Stimulated activated CD4-positive, alpha-beta T cell treated with anti-CD3 and anti-CD28 coated beads, Interleukin-4, amount 100 ng/mL, for 24 hours (primary cell): ENCODE measurements at places on chromosomes 11 and 22.

DNA sequence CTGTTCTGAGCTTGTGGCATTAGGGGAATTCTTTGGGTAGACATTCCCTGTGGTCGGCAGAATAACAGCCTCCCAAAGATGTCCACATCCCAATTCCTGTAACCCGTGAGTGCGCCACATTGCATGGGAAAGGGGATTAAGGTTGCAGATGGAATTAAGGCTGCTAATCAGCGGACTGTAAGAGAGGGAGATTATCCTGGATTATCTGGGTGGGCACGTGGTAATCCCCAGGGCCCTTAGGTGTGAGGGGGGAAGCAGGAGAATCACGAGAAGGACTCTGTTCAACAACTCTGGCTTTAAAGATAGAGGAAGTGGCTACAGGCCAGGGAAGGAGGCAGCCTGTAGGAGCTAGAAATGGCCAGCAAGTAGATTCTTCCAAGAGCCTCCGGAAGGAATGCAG is 16.0 kb downstream of the CACNG2 start:
- no peak for DNase-seq

- DNase-seq, result no peak
Measured at GRCh38 chr11:134541355-134541754, 129.3 kb upstream of the B3GAT1 start.

- no peak for DNase-seq
Measured at GRCh38 chr22:32631507-32632255, 157.1 kb downstream of the FBXO7 start.

DNA sequence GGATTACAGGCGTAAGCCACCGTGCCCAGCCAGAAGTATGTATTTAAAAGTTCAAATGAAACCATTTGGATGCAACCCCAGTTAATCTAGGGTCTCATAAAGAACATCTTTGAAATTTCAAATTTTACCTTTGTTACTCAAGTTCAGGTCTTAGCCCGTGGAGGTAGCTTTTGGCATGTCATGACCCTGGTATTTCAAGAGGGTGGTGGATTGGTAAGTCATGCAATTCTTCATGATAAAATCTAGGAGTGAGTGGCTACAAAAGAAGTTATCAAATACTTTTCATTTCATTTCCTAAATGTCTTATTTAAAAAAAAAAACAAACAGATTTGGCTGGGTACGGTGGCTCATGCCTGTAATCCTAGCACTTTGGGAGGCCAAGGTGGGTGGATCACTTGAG is 80.6 kb downstream of the ABTB2 start:
- DNase-seq, result no peak

- DNase-seq, result no peak
Measured at GRCh38 chr11:7307836-7308235, 56.1 kb downstream of the SYT9 start.

- DNase-seq, result no peak
Measured at GRCh38 chr11:20688761-20689160, 19.4 kb downstream of the NELL1 start.

DNA sequence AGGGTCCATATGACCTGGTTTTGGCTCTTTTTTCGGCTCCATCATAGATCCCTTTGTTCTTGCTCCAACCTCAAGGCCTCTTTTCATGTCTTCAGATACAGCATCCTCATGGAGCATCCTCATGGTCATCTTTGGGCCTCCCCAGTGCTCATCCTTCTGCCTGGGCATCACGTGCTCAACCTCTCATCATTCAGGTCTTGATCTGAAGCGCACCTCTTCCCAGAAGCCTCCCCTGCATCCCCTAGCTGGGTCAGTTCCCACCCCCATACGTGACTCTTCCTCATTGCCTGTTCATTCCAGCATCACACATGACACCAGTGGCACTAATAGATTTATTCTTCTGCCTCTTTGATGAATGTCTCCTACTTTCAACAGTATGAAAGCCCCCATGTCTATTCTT is 192.2 kb downstream of the MIAT start:
- DNase-seq, result no peak

DNA sequence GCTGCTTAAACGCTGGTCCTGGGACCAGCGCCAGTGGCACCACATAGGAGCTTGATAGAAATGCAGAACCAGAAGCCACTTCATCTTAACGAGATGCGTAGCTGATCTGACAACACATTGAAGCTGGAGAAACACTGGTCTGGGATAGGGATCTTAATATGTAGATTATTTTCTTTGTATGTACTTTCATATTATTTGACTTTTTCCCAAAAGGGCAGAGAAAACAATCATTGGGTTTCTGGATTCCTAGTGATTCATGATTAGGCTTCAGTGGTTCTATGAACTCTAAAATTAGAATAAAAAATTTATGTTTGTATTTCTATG is 12.3 kb downstream of the MPEG1 start:
- no peak for DNase-seq

GRCh38 chr11:130772266-130773227 is 143.7 kb downstream of the SNX19 start:
- DNase-seq, result no peak

- DNase-seq, result no peak
Measured at GRCh38 chr22:32352681-32353080, 5.0 kb upstream of the RFPL3 start.

GRCh38 chr11:26557666-26558065 is 14.4 kb downstream of the MUC15 start:
- DNase-seq, result no peak

DNA sequence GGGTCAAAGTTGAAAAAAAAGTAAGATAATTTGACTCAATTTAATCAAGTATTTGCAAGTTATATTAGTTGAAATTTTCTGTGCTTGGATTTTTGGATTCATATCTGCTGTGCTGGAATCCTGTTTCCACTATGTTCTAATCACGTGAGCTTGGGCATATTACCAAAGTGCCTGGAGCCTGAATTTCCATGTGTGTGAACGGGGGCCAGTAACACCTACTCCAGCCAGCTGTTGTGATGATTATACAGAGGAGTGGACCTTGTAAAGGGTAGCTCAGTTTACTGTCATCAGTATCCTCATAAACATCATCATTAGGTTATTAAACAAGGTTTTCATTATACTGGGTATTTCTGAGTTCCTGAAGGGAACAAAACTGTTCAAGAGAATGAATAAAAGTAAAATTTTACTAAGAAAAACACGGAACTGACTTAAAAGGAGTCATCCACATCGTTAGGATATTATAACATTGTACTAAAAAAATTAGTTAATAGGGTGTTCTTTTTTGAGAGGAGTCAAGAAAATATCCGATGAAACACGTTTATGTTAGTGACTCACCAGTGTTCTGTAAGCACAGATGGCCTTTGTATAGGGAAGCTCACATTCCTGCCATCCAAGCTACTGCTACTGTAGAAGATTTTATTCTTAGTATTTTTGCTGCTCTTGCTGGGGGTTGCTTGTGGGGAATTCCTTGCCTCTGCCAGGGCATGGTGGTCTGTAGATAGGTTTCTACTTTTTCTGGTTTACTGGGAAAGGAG is 144.1 kb downstream of the ARHGAP42 start:
- DNase-seq, result no peak

GRCh38 chr11:68796801-68797200 is 44.9 kb downstream of the CPT1A start:
- no peak for DNase-seq

GRCh38 chr11:97739932-97740800 is 1280.6 kb upstream of the CNTN5 start:
- no peak for DNase-seq

- no peak for DNase-seq
Measured at GRCh38 chr11:74019104-74019738, 10.3 kb upstream of the UCP3 start.

- DNase-seq, result no peak
Measured at GRCh38 chr11:69308936-69309615, 15.1 kb downstream of the MYEOV start.

DNA sequence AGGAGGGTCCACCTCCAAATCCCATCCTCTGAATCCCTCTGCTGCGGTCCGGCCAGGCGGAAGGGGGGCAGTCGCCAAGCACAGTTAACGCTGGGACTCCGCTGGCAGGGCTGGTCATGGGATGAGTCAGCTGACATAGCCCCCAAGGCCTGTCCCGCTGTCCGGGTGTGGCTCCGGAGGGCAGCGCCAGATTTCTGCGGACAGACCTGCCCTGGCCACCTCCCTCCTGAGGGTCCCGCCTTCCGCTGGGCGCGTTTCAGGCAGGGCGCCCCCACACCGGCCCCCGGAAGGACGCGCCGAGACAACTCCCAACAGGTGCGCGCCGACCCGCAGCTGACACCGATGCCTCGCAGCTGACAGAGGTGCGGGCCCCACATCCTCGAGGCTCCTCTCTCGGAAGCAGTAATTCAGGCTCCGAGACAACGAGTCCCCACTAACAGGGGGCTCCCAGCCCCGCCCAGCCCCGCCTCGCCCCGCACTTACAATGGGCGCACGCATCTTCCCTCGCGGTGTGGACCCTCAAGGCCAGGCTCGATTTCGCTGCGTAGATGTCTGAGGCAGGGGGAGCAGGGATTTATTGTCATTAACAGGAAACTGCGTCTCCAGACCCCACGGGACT is 607 bp downstream of the PLAAT3 start:
- peak; percentile 16 for DNase-seq

DNA sequence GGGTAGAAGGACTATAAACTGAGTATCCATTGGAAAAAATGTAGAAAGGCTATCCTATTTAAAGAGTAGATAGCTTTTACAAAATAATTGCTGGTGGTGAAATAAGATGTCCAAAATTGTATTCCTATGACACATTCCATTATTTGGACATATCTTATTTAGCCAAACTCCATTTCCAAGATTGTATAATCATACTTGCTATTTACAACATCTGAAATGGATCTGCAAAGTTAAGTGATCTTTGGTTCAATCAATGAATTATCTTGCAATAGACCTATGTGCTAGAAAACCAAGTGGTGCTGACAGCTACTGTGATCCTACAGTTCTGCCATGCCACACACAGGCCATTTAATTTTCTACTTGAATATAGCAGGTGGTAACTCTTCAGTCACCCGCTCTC is 11.0 kb upstream of the BLID start:
- no peak for DNase-seq

- DNase-seq, result no peak
Measured at GRCh38 chr11:102615894-102616432, 9.2 kb downstream of the MMP20 start.

- no peak for DNase-seq
Measured at GRCh38 chr22:37298748-37299495, 16.6 kb downstream of the CYTH4 start.

DNA sequence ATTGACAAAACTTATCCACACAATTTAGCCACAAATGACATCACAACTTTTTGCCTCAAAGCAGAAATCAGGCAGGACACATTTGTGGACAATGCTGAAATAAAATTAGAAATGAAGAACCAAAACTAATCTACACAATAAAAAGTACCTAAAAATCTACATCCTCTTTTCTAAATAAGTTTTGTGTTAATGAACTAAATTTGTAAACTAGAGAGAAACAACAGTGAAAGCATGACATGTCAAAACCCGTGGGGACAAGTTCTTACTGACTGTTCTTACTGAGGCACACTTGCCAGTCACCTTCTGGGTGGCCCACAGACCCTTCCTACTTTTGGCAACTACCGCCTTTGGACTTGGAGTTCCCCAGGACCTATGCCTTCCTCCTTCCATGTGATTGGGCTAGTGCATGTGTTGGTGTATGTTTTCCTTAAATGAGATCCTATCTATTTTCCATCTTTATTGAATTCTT is 60.7 kb upstream of the MUC15 start:
- DNase-seq, result no peak

- no peak for DNase-seq
Measured at GRCh38 chr11:119616586-119617339, 112.2 kb downstream of the NECTIN1 start.

DNA sequence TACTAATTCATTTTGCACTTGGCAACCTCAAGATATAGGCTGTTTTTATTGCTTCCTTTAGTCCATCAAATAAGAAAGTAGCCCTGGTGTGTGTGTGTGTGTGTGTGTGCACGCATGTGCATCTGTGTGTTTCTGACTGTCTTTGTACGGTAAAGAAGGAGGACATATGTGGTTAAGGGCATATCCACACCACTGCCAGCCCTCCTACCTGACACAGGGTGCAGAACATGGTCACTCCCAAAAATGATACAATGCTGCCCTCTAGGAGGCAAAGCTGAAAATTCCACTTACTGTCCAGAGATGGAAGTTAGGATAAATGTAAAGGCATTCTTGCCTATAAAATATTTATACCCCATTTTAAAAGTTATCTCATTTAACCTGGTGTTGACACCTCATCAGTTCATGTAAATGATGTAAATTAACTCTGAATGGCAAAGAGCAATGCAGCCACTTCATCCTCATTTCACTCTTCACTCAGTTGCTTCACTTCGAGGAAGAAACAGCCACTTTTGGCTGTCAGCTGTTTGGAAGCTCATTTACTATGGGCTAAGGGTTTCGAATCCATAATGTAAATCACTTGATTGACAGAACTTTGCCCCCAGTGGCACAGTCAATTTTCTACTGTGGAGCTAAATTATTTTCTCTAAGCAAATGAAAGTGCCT is 83.1 kb upstream of the MTNR1B start:
- DNase-seq, result no peak

- no peak for DNase-seq
Measured at GRCh38 chr11:121439759-121440158, 12.4 kb upstream of the SORL1 start.

DNA sequence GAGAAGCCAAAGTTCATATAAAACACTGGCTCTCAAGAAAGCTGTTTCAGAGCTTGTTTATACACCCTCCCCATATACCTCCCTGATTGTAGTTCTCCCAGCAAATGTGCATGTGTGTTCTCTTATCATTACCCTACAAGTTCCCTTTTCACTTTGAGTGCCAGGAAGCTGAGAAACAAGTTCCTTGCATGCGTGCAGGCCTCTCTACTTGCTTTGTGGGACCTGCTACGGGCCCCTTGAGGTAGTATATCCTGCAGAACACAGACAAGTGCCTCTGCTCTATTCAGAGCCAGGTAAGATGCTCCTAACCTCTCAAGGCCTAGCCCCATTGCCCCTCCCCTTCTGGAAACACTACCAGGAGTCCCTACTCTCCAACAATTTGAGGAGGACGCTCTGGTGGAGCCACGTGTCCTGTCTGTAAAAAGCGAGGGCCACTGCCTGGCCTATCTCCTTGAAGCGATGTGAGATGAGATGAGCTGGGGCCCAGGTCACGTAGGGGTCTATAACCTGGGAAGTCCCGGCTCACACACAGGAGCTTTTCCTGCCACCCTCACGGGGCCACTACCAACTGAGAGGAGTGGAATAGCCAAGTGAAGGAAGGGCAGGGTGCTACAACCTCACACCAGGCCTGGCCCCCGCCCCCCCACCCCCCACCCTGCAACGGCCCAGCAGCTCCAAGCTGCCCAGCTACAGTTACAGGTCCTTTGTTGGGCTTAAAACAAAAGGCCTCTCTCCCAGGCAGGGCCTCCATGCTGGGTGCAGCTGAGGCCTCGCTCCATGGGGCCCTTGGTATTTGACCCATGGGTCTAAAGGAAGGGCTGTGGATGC is 2.6 kb upstream of the ATP5MGL start:
- no peak for DNase-seq

GRCh38 chr11:72274435-72274834 is 30.5 kb upstream of the PHOX2A start:
- no peak for DNase-seq

GRCh38 chr11:17649261-17649660 is 70.1 kb upstream of the MYOD1 start:
- no peak for DNase-seq
